Natural killer cell (primary cell): ENCODE measurements at places on chromosomes 5 and 9. TPM values are rescaled to one million over a fixed set of nuclear protein-coding genes. Genes with fewer than 3 reads are reported as not detected.

Gene SAXO1
- total RNA-seq = not detected

DNA sequence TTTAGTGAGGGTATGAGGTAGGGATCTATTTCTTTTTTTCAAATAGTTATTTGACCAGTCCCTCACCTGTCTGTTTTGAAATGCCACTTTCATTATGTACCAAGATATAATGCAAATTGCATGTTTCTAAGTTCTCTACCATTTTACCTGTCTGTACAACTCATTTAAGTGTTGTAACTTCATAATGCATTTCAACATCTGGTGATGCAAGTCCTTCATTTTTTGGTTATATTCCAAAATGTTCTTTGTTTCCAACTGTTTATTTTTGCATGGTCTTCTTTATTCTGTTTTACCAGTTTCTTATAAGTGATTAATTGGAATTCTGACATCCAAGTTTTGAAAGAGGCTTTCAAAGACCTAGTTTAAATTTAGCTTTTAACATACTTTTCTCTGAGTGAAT is 26.8 kb downstream of the TDRD7 start:
- DNase-seq = no peak
- peaks cover 38% of the 10 kb centered on the region for H3K36me3 ChIP-seq
- no peaks in the 10 kb centered on the region for H3K4me1 ChIP-seq
- H3K27me3 ChIP-seq = no peaks in the 10 kb centered on the region
- no peak overlapping the region for H3K4me3 ChIP-seq

GRCh38 chr5:148873690-148874485 is 47.5 kb downstream of the ADRB2 start:
- H3K27me3 ChIP-seq = no peaks in the 10 kb centered on the region
- H3K36me3 ChIP-seq = peaks cover 9% of the 10 kb centered on the region
- no peak overlapping the region for H3K27ac ChIP-seq
- no peak for DNase-seq
- no peak overlapping the region for H3K4me3 ChIP-seq

- H3K4me1 ChIP-seq = peaks cover 14% of the 10 kb centered on the region
- H3K4me3 ChIP-seq = no peak overlapping the region
- no peaks in the 10 kb centered on the region for H3K27me3 ChIP-seq
- H3K36me3 ChIP-seq = no peaks in the 10 kb centered on the region
Measured at GRCh38 chr9:27483576-27483975, 40.5 kb upstream of the IFNK start.

- H3K4me1 ChIP-seq = no peaks in the 10 kb centered on the region
- no peak for DNase-seq
- no peak overlapping the region for H3K4me3 ChIP-seq
Measured at GRCh38 chr9:92159058-92159457, 43.8 kb upstream of the SPTLC1 start.

GRCh38 chr5:135694906-135695305 is 116.1 kb upstream of the CXCL14 start:
- H3K4me1 ChIP-seq = no peaks in the 10 kb centered on the region
- H3K27me3 ChIP-seq = no peaks in the 10 kb centered on the region
- no peak overlapping the region for H3K27ac ChIP-seq
- H3K4me3 ChIP-seq = no peak overlapping the region
- DNase-seq = no peak
- H3K36me3 ChIP-seq = no peaks in the 10 kb centered on the region
